Activated CD8-positive, alpha-beta memory T cell treated with anti-CD3 and anti-CD28 coated beads, Interleukin-2, amount 50 U/mL, for 4 hours (primary cell): ENCODE measurements at places on chromosomes 6 and 20.

GRCh38 chr6:24494821-24495795, at the start of gene ALDH5A1:
Gene ALDH5A1 (plus strand): TSS chr6:24494969. CDS start chr6:24494997, 28 bp downstream.
- DNase-seq, result peak; percentile 87

DNA sequence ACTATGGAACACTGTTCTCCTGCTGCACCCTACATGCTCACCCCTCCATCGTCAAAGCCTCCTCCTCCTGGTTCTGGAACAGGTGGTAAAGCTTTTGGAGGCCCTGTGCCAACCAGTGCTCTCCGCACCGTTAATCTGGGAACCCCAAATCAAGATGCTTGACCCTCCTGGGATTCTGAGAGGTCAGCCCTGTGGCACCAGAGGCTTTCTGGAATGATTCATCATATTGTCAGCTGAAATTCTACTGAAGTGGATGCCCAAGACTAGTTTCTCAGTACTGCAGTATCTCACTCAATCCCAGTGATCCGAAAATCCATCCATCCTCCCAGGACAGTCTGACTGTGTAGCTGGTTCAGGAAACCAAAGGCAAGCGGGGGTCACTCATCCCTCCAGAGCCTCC, 92.7 kb downstream of the TRERF1 start:
- no peak for DNase-seq

- DNase-seq, result peak; percentile 36
Observed at GRCh38 chr6:149140137-149140909, 177.2 kb upstream of the TAB2 start.

- DNase-seq, result no peak
Observed at GRCh38 chr20:59074456-59074855, 31.9 kb upstream of the PRELID3B start.

DNA sequence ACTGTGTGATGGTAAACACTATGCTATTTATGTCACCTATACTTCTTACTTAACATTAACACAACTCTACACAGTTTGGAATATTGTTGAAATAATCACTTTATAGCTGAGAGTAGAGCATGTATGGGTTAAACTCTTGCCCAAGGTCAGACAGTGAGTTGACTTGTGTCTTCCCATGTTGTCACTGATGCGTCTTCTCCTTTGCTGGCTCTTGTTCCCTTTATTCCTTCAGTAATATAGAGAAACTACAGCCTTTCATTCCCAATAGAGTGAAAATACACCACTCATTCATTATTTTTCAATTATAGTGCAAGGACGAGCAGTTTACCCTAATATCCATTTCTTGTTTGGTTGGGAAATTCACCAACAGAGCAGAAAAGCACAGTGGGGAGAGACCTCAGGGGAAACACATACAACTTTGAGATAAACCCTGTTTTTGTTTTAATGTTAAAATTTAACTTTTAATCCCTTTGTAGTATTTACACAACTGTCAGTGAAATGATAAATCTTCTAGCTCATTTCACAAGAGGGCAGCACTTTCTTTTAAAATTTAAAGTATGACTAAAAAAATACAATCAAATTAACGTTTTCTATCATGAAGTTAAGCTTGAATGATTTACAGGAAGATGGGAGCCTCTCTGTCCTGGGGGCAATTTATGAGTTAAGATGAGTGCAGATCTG, 363.0 kb downstream of the UTRN start:
- no peak for DNase-seq

DNA sequence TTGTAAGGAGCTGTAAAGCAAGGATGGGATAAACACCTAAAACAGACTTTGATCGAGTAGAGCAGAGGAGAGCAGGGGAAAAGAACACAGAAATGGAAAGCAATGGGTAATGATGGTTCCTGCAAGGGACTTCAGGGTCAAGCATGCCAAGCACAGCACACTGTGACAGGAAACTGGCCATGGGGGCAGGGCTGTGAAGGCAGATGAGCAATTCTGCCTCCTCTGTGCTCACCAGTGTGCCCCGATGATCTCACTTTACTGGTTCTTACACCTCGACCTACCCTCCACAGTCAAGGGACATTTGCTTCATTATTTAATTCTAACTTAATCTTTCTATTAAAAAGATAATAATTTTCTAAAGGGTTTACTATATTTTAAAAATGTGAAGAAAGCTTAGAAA, 21.6 kb upstream of the MYB start:
- DNase-seq, result no peak

GRCh38 chr20:1210501-1210900, 7.2 kb downstream of the C20orf202 start:
- DNase-seq, result no peak

DNA sequence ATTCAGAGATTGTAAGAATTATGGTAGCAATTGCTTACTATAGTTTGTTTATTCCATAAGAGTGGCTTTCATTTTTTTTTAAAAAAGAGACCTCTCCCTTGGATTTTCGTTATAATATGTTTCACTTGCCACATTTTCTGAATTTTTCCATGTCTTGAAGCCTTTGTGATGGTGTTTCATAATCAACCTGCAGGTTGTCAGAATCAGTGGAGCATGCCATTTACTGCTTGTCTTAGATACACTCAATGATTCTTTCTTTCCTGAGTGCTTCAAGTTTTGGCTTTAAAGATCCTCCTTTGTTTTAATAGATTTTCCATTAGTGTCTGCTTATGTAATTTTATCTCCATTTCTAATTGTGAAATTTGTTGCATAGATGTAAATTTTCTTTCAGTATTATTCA, 31.2 kb downstream of the KCNQ5 start:
- DNase-seq, result no peak

GRCh38 chr6:2450546-2450945, 205.1 kb upstream of the GMDS start:
- no peak for DNase-seq

GRCh38 chr6:15376900-15377487, 131.1 kb downstream of the JARID2 start:
- DNase-seq, result no peak

DNA sequence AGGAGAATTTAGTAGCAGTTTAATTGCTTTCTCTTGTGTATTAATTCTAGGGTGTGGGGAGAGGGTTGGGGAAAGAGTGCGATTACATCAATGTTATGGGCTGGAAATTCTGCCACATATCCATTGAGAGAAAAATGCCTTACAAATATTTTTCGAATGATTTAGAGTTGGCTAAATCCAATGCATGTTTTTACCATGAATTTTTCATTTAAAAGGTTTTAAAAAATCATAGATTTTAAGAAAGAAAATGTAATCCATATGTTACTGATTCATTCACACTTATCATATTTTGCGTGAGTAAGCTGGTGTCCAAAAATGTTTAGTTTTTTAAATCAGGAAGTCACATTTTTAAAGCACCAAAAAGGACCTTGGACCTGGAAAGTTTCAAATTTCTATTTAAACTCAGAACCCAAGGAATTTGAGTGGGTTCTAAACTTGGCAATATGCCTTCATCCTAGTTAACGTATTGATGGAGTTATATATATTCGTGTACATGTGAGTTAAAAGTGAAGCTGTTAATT, 627.4 kb upstream of the CITED2 start:
- no peak for DNase-seq

GRCh38 chr6:138250513-138251247, 32.4 kb upstream of the PBOV1 start:
- no peak for DNase-seq

- no peak for DNase-seq
Observed at GRCh38 chr20:55086421-55086820, 611.0 kb downstream of the DOK5 start.

GRCh38 chr6:149259753-149260152, 57.8 kb upstream of the TAB2 start:
- no peak for DNase-seq

GRCh38 chr6:3867641-3868502, 18.7 kb downstream of the FAM50B start:
- DNase-seq, result no peak

DNA sequence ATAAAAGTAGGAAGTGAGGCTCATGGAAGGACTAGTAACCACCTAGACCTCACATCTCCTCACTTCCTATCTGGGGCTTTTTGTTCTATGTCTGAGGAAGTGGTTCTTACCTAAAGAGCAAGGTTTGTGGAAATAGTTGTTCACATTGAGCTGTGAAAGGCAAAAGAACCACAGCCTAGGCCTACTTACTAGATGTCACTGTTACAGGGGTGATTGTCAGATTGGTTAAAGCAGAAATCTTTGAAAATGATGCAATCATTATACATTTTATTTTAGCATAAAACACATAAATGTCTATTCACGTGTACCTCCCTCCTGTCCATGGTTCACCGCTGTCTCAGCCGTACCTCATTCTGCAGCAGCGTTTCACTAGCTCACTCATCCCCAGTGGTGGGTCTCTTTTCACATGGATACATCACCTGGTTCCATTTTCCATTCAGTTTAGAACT, 268.8 kb downstream of the TMEM242 start:
- DNase-seq, result peak; percentile 41

DNA sequence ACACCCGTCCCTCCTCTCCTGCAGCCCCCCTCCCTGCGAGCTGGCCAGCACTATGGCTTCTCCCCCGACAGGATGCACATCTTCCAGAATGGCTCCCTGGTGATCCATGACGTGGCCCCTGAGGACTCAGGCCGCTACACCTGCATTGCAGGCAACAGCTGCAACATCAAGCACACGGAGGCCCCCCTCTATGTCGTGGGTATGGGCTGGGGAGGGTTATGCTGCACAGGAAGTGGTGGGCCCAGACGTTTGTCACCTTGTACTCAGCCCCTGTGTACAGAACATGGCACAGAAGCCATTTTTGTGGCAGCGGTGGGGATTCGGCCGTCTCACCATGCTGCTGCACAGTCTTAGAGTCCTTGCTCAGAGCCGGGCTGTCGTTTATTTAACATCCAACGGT, 29.0 kb upstream of the SRF start:
- no peak for DNase-seq

DNA sequence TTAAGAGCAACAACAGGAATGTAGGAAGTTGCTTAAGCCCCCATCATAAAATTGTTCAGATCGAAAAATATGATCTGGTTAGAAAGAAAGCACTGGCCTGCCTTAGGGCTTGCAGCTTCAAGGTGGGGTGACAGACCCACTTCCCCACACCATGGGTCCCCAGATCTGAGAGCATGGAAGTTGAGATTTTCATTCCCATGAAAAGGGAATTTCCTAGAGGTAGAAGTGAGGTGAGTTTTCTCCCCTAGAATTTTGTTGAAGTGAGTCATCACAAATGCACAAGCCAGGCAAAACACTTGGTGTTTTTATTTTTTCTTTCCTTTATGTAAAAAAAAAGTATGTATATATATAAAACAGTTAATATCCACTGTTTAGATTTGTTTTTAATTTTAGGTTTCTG, 213.6 kb upstream of the SUPT3H start:
- DNase-seq, result no peak

- no peak for DNase-seq
Observed at GRCh38 chr6:156315146-156315545, 462.0 kb upstream of the ARID1B start.

DNA sequence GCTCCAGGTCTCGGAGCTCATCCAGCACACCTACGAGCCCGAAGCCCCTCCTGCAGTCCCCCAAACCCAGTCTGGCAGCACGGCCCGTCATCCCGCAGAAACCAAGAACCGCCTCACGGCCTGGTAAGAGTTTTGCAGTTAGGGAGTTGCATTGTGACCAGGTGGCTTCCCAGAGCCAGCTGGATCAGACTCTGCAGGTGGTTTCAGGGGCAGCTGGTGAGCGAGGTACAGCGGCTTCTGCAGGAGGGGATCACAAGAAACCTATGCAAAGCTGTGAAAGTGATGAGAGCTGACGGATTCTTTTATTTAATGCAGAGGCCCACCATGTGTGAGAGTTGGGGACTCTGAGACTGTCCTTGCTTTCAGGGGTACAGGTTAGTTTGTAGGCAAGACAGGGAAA, 45.9 kb upstream of the SCGN start:
- DNase-seq, result no peak

- no peak for DNase-seq
Observed at GRCh38 chr6:151772446-151772845, 35.0 kb upstream of the ESR1 start.
